ENCODE measurements at places on chromosomes 2 and 18.

- no peak for DNase-seq
These were observed 5.0 kb downstream of the NDUFS1 start for GRCh38 chr2:206154197-206154596.

DNA sequence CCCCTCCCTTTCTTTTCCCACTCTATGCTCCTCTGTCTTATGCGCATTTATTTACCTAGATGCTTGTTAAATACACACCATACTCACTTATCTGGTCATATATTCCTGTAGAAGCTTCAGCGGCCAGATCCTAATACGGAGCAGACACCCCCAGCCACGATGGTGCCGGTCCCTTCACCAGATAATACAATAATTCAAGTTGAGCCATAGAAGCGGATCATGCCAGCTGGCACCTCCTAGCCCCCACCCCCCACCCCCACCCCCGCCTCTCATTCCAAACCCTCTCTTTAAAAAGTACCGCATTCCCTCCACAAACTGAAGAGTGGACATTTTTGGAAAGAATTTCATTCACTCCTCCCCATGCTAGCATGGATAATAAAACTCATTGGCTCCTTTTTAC is 95.2 kb downstream of the BIN1 start:
- DNase-seq: no peak

GRCh38 chr2:172373766-172374165 is 53.6 kb upstream of the ITGA6 start:
- DNase-seq: no peak

- peak; percentile 57 for DNase-seq
These were observed 58.2 kb downstream of the HS6ST1 start for GRCh38 chr2:128260239-128261138.

DNA sequence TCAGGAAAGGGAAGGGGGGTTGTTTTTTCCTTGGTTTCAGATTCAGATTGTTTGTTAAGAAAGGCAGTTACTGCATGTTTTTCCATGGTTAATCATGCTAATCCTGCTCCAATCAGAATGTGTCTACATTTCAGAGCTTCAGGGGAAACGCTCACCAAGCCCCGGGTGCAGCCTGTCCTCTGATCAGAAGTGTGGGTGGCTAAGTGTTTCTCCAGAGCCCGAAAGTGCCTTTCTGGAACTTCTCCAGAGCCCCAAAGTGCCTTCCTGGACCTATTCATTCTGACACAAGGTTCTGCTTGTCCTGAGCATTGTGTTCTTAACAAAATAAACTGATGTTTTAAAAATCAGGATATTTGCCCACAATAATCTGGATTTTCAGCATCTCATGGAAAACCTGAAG is 359.0 kb upstream of the ZNF521 start:
- DNase-seq: no peak

DNA sequence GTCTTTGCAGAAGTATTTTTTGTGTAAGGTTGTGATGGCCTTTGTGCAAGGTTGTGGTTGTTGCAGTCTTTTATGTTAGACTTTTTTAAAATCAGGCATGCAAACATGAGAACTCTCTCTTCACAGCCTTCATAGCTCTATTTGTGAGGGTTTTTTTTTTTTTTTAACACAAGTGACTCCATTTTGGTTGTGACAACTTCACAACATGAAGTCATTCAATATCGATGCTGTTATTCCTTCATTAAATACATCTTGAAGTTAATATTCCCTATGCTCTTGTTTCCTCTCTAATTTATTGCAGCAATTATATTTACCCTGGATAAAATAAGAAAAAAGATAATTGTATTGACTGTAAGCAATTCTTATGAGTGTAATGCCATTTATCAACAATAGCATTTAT is 35.5 kb downstream of the DHRS9 start:
- no peak for DNase-seq

GRCh38 chr2:172550419-172550818 is 5.5 kb upstream of the PDK1 start:
- DNase-seq: no peak

DNA sequence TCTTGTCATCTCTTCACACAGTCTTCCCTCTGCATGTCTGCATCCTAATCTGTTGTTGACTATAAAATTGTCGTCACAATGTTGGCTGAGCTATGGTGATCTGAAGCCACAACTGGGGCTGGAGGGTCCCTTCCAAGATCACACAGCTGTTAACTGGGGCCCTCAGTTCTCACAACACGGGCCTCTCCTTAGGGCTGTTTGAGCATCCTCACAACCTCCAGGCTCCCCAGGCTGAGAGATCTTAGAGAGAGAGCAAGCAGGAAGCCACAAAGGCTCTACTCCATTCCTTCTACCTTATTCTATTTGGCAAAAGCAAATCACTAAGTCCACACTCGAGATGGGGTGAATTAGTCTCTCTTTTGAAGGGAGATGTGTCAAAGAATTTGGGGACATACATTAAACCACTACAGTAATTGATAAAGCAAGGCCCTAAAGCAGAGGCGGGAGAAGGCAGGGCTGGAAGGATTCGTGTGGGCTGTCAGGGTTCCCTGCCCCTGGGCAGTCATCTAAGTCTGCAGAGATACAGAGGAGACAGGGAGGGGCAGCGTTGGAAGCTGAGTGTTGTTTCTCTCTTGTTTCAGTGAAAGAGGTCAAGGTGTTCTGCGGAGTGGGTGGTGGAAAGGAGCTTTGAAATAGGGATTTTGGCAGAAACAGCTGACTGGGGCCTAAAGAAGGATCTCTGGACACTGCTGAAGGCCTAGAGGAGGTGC is 15.9 kb downstream of the MYO7B start:
- DNase-seq: no peak

DNA sequence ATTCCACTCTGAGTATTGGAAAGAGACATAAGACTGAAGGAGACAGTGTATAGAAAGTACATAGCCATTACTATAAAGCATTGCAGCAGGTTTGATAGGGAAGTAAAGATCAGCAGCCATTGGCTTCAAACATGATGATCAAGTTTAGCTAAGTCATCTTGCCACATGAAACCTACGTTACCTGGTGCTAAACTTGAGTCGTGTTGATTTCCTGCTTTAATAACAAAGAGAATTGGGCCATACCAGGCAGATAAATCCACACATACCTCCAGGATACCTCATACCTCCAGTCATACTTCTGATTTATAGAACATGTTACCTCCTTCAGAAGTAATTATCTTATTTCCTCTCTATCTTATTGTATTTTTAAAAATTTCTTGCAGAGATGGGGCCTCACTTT is 10.3 kb upstream of the KYNU start:
- DNase-seq: no peak

DNA sequence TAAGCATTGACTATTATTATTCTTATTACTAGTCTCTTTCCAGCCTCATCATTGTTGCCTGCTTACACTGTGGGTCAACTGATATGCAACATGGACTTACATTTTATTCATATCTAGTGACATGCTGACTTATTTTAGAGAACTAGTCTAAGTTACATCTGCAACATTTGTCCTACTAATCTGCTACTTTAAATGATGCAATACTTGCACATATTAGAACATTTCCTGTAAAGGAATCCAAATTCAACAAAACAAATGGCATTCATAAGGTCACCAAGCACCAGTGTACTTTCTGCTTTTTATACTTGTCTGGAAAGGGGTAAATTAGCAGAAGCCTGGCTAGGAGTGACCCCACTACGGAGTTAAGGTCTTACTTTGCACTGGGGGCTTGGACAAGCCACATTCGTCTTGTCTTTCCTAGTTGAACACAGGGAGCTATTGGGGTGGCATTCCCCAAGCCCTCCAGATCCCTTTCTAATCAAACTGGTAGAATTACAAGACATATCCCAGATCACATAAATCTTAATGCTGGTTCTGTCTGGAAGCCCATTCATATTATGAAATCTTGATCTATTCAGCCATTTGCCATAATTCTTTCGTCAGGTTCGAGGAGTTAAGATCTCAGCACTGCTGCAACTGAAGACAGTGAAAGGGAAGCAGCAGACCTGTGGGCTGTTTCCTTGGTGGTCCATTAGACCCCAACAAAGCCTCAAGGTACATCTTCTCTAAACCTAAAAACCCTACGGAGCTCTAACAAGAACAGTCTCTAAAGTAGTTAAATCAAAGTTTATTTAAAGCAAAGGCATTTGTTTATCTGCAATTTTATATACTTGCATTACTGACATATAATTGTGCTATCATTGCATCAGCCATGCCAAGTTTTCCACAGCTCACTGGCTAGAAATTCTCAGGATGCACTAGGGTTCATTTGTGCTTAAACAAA is 49.9 kb upstream of the RTN4 start:
- no peak for DNase-seq

DNA sequence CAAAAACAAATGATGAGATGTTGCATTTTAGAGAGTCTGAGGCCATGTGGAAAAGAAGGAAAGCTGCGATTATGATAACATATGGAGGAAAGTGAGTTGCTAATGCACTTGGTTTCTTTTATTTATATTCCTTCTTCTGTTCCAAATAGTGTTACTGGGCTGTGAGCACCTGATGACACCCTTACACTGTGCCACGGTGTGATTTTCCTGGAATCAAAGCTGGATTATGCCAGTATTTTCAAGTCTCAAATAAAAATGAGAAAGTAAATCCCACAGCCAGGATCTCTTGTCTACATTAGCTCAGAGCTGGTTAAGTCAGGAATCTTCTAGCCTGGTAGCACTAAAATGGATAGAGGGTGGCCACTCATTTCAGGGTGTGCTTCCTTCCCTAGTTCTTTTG is 670.8 kb downstream of the TDRD15 start:
- no peak for DNase-seq

GRCh38 chr2:165835363-165835762 is 41.3 kb upstream of the GALNT3 start:
- no peak for DNase-seq

DNA sequence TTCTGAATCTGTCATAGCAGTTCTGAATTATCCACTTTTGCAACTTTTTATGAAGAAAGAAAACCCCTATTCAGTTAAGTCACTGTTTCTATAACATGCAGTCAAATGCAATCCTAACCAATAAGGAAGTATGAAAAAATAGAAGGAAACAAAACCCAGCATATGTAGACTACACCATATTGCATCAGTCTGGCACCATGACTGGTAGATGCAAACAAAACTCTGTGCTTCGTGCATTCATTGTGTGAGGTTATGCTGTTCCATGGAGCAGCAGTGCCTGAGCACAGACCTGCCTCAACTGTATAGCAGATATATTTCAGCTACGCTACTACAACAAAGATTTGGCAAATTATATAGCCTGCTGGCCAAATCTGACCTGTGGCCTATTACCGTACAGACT is 325.5 kb downstream of the LRP1B start:
- DNase-seq: no peak

- no peak for DNase-seq
These were observed 82.2 kb downstream of the DYSF start for GRCh38 chr2:71535526-71535925.

DNA sequence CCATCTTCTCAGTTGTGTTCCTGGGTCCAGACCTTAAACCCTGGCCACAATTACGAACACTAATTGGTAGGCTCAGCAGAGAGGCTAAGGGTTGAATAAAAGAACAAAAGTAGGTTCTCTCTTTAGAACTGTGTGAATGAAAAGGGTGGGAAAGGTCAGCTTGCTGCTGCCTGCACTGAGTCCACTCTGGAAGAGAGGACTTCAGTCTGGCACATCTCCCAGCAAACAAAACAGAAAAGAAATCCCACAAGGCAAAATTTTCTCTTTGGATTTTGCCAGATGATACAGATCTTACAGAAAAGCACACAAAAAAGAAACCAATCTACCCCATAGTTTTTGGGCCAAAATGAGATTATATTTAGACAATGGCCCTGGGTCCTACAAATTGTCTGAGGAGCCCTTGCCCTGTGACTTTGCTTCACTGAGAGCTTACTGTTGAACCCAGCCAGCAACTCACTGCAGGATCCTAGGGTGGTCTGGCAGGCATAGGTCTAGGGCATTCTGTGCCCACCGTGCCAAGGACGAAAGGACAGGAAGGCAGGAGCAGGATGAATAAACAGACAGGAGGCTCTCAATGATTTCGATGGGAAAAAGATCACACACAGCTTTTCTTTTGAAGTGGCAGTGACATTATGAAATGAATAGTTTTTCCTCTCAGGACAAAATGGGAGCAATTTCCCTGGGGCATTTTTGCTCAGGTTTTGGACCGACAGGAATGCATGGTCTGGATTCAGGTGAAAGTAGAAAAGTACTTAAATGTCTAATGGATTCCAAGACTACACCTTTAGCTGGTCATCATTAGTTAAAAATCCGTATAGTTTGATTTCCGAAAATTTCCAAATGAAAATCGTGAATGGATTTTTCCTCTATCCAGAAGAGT is 68.4 kb upstream of the STAM2 start:
- DNase-seq: no peak

GRCh38 chr2:8564475-8564874 is 117.4 kb upstream of the ID2 start:
- DNase-seq: no peak

GRCh38 chr2:219001577-219002394 is 8.6 kb upstream of the CRYBA2 start:
- peak; percentile 80 for DNase-seq

DNA sequence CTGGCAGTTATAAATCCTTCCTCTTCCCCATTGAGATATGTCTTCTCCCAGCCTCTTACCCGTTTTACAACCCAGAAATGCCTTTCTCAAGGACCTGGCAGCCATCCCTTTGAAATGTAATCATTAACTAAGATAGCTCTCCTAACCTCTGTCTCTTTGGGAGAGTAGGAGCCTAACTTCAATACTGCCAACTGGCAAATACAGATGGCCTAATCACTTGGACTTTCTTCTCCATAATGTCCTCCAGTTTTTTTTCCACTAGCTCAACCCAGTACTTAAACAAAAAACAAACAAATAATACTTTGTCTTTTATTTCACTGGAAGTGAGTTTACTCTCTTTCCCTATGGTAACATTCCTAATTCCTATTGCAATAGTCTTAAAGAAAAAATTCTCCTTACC is 1391.1 kb downstream of the SUCLG1 start:
- DNase-seq: peak; percentile 33

- DNase-seq: no peak
These were observed 3.9 kb downstream of the CTLA4 start for GRCh38 chr2:203871371-203871983.

GRCh38 chr2:20390524-20391123 is 40.0 kb upstream of the PUM2 start:
- no peak for DNase-seq

DNA sequence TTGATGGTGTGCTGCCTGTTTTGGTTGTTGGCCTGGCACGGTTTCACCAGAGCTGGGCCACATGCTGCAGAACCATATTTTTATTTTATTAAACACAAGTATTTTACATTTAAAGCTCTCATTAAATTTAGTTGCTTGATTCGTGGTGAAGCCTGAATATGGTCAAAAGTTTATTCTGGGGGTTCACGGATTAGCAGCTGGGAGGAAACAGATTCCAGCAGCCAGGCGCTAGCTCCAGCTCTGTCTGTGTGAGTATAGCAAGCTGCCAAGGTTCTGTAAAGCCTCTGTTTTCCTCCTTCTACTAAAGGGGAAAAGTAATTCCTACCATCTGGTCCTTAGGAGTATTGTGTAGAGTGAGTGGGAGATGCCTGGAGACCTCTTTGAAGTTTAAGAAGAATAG is 22.5 kb downstream of the GATA6 start:
- DNase-seq: no peak

GRCh38 chr2:61632276-61633169 is 94.4 kb upstream of the XPO1 start:
- DNase-seq: peak; percentile 18

Measured in mucosa of gallbladder (tissue), 1 donor.